NCI-H510A treated with DMSO at 0.1 percent for 48 hours (cell line): ENCODE measurements at places on chromosomes 12 and 14.

DNA sequence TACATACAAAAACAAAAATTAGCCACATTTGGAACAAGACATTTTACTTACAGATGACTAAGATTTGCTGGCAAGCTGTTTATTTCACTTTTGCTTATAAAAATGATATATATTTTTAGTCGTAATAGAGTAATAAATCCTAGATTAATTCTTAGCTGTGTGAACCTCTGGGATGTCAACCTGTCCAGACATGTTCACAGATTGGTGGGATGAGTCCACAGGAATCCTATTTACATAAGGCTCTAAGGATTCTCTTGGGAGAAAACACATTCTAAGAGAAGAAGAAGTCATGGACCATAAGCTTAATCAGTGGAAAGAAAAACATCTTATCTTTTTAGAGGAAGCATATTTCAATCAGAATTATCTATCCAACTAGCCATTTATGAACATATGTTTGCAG, 797.4 kb downstream of the C12orf50 start:
- no peak for DNase-seq

GRCh38 chr12:123232472-123232806, 502 bp downstream of the MPHOSPH9 start:
- DNase-seq: no peak

DNA sequence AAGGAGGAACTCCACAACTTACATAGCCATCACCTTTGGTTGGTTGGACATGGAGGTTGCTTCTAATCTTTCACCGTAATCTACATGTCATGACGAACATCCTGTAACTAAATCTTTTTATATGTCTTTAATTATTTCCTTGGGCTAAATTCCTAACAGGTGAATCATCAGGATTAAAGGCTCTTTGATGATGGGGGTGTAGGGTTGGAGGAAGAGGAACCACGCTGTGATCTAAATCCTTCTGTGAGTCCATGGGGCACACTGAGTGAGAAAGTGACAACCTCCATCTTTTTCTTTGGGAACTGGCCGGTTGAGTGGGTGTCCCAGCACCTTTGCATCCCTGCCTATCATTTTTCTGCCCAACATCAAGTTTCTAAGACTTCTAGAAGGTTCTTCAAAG, 31.1 kb upstream of the MAP1LC3B2 start:
- no peak for DNase-seq

- no peak for DNase-seq
Observed at GRCh38 chr14:101364503-101365328, 196.6 kb upstream of the DIO3 start.

GRCh38 chr14:74962493-74962892, 7.1 kb upstream of the PGF start:
- no peak for DNase-seq

- no peak for DNase-seq
Observed at GRCh38 chr14:92844204-92844603, 50.1 kb downstream of the GOLGA5 start.

- DNase-seq: no peak
Observed at GRCh38 chr12:109920261-109920780, 20.2 kb downstream of the TCHP start.

DNA sequence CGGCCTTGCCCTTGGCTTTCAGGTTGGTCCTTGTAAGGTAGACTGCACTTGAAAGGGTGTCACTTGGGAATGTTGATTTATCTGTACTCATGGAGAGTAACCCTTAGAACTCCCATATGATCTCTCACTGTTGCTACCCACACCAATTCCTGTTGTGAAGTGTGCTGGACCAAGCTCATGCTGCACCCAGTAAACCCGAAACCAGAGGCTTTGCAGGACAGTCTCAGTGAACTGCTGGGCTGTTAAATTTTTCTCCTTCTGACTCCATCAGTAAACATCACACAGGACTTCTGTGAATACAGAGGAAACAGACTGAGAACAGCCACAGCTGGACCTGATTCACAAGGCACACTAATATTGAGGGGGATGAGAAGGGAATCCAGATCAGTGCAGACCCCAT, 783.0 kb downstream of the TMEM121 start:
- DNase-seq: no peak

DNA sequence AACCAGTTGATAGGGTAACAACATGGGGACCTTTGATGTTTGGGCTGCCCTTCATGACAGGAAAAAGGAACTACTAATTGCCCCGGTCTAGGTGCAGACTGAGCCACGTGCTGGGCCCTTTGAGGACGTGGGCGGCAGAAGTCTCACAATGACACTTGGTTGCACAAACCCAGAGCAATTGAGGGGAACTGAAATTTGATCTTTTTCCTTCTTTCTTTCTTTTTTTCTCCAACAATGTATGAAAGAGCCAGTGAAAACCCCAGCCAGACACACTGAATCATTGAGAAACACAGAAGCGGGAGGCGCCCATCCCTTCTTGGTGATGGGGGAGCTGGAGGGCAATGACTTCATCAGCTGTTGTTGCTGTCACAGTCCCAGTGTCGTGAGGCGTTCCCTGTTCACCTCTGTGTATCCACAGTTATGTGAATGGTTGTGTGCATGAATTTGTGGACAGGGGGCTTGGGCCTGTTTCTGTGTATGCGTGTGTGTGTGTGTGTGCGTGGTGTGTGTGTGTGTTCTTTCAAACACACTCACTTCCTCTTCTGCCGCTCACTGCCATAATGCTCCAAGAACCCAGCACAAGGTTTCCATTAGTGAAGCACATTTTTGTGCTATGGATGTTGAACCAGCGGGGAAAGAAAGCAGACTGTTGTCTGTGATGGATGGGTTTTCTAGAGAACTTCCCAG, 137.5 kb upstream of the CCND2 start:
- DNase-seq: no peak

DNA sequence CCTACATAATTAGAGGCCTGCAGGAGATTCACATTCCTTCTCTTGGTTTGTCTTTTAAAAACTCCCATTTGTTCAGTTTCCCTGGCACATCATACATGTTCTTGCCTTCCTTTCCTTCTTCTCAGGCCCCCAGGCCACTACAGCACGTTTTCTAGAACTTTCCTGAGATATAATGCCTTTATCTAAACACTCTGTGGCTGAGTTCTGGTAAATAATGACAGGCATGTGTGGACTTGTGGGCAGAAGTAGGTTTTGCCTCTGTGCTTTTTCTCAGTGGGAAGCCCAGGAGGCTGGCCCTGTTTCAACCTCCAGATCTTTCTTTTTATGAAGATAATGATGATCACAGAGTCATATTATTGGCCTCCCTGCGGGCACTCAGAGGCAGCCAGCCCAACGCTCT, 117.2 kb downstream of the TMX1 start:
- no peak for DNase-seq

GRCh38 chr12:101018540-101018939, 191.5 kb downstream of the SLC5A8 start:
- DNase-seq: no peak

- DNase-seq: no peak
Observed at GRCh38 chr12:47509398-47509851, 196.4 kb downstream of the RPAP3 start.

DNA sequence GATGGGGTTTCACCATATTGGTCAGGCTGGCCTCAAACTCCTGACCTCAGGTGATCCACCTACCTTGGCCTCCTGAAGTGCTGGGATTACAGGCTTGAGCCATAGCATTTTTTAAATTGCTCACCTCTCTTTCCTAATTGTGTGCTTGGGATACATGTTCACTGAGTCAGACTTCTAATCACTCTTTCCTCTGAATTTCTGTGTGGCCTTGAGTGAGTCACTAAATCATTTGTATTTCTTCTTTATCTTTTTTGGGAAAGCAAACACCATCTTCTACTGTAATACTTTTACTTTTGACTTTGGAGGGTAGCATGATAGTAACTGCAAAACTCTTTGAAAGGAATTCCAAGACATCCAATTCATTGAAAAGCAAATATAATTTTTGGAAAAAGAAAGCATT, 60.8 kb downstream of the FLRT2 start:
- DNase-seq: no peak
